ENCODE measurements at places on chromosomes 3 and 15.
A peak's percentile ranks its signal among the peaks of the same experiment; 100 is the strongest.

DNA sequence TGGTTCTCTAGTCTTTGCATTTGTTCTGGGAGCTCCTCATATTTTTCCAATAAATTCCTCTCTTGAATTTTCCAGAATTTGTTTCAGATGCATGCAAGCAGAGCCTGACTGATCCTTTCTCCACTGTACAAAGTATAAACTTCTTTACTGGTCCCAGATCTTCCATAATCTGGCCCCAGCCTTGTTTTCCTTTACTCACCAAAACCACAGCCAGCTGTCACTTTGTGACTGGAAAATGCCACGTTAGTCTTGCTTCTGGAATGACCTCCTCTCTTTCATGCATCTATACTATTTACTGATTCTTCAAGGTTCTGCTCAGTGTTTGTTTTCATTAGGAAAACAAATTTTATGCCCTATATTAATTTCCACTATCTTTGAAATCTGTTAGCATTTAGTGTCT lies 60.4 kb upstream of the SPPL2A start:
- DNase-seq: no peak

- no peak for DNase-seq
Observed at GRCh38 chr3:104234442-104235194, 1132.1 kb upstream of the ALCAM start.

- no peak for DNase-seq
Observed at GRCh38 chr15:92184679-92185230, 208.9 kb upstream of the ST8SIA2 start.

- DNase-seq: no peak
Observed at GRCh38 chr3:43080726-43081568, 24.9 kb downstream of the POMGNT2 start.

DNA sequence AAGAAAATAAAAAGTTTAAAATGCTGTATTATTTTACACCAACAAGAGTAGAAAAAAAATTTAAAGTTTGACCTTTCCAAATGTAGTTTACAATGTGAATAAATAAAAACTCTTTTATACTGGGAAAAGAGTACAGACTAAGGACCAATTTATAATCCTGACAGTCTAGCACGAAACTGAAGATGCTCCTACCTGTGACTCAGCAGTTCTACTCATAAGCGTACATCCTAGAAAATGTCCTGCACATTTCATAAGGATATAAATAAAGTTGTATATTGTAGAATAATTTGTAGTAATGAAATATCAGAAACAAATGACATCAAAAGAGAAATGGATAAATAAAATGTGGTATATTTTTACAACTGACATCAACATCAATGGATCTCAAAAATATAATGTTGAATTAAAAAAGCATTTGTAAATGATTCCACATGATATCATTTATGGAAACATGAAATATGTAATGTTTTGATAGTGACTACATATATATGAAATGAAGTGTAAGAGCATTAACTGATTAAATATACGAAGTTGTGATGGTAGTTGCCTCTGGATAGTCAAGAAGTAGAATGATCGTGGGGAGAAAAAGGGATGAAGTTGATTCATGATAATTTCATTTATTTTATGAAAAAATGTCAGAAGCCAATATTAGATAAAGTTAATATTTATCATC lies 161.3 kb upstream of the CBLB start:
- no peak for DNase-seq

DNA sequence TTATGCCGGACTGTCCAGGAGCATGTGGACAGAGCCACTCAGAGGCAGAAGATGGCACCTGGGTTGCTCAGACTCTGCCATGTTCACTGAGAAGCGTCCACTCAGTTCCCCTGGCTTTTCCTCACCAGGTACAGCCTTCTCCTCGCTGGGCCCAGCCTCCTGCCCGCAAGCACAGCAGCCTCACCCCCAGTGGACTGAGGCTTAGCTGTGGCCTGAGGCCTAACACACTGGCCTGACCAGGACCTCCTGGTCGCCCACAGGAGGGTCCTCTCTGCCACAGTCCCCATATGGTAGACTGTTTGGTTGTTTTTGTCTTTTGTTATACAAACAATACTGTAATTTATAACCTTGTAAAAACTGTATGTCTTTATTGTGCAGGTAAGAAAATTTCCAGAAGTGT lies 15.5 kb downstream of the HTR3C start:
- no peak for DNase-seq

- no peak for DNase-seq
Observed at GRCh38 chr3:135837977-135838631, 127.4 kb upstream of the PPP2R3A start.

- DNase-seq: no peak
Observed at GRCh38 chr3:126959921-126960603, 22.9 kb upstream of the PLXNA1 start.

- peak; percentile 8 for DNase-seq
Observed at GRCh38 chr15:76293361-76293760, 17.9 kb downstream of the ETFA start.

DNA sequence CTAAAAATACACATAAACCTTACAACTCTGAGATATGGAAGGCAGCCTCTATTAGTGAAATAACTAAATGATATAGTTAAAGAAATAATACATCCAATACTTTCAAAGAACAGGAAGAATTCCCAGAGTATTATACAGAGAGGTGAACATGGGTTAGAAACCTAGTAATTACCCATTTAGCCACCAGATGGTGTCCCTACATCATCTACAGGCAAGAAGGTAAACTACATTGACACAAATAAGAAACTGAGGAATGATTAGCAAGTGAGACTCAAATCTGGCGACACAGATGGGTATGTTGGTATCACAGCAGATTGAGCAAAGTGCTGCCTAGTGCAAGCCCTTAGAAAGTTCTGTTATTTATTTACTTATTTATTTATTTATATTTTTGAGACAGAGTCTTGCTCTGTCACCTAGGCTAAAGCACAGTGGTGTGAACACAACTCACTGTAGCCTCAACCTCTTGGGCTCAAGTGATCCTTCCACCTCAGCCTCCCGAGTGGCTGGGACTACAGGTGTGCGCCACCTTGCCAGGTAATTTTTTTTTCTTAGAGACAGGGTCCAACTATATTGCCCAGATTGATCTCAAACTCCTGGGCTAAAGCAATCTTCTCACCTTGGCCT lies 28.2 kb downstream of the NEK4 start:
- peak; percentile 47 for DNase-seq

DNA sequence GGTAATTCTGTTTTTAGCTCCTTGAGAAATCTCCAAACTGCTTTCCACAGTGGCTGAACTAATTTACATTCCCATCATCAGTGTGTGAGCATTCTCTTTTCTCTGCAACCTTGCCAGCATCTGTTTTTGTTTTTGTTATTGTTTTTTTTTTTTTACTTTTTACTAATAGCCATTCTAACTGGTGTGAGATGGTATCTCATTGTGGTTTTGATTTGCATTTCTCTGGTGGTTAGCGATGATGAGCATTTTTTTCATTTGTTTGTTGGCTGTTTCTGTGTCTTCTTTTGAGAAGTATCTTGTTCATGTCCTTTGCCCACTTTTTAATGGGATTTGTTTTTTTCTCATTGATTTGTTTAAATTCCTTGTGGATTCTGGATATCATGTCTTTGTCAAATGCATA lies 129.7 kb upstream of the ABHD17C start:
- DNase-seq: no peak

Data from kidney tubule cell (primary cell).